EL (cell line): ENCODE measurements at places on chromosomes 1 and 21.

GRCh38 chr1:198879711-198880306 is 241.0 kb downstream of the PTPRC start:
- no peak for DNase-seq

DNA sequence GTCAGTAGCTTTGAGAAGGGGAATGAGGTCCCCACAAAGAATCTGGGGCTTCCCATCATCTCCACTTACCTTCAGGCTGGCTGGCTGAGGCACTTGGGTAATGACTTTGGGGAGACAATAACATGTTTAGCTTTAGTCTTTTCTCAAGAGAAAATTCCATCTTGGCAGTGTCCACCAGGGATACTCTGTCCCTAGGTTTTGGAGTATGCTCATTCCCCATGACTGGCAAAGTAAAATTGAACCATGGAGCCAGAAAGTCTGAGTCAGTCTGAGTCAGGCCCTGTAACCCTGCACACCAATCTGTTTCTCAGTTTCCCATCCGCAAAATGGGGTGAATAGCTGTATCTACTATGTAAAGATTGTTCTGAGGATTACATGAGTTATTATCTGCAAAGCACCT is 28.2 kb downstream of the RUNX1 start:
- peak; percentile 21 for DNase-seq

- DNase-seq = no peak
Measured at GRCh38 chr1:224759681-224760091, 143.6 kb downstream of the CNIH3 start.

DNA sequence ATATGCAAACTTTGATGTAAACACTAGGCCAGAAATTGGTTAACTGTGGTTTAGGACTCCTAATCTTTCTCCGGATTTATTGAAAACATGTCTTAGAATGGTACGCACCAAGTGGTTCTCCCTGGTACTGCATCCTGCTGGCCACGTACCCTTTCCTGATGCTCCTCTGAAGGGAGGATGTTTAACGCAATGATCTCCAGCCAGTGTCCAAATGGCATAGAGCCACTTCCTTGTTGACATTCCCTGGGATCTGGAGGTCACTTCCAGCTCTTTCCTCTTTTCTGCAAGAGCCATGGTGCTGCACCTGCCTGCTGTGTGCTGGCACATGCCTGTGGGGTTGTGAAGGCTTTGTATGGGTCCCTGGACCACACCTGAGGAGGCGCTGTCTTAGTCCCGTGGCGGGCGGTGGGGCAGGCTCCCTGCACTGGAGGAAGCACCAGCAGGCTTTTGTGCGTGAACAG is 53.9 kb downstream of the GALNT2 start:
- peak; percentile 21 for DNase-seq

DNA sequence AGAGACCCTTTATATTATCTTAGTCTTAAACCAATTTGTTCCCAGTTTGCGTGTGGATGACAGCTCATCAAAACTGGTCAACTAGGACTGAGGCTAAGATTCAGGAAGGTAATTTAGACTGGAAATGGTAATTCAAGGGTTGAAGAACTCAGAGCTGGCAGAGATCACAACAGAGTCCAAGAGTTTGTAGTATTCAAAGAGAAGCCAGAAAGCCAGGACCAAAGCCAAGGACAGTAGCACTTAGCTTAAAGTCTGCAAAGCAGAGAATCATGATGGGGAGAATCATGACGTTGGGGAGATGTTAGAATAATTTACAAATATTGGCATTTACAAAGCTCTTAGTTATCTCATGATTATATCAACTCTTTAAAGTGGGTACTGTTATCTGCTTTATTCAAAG is 32.6 kb downstream of the RNF11 start:
- no peak for DNase-seq

GRCh38 chr1:206631085-206631509 is 4.2 kb upstream of the DYRK3 start:
- peak; percentile 74 for DNase-seq

DNA sequence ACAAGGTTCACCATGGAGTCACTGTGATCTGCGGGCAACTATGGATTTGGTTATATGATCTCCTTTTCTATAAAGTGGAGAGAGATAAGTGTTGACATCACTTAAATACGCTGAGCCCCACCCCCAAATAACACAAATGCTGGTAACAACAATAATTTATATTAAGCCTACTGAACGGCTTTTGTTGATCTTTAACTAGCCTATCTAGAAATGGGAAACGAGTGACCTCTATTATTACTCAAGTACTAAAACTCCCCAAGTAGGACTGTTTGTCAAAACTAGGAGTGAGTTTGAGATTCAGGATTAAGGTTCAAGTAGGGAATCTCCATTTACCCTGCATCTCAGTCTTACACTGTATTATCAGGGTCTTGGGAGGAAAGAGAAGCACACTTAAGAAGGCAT is 52.2 kb downstream of the MAP3K7CL start:
- DNase-seq = peak; percentile 19
